ENCODE measurements at places on chromosomes 3 and 15.

DNA sequence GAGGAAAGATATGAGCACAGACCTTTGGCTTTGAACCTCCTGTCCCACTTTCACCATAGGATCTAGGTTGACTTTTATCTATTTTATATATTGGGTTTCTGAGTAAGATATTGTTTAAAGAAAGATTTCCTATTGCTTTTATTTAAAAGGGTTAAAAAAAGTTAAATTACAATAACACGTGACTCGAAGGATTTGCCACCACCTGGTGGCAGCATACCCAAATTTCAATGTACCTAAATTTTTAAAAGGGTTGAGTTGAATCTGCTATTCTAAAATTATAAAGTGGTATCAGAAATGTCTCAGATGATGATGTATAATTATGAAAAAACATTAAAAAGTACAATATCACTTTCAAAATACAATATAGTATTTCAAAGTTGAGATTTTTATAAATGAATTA, 368.4 kb downstream of the MECOM start:
- no peak for DNase-seq

- DNase-seq, result no peak
These were observed 4.8 kb downstream of the GNB4 start for GRCh38 chr3:179446501-179446900.

- no peak for DNase-seq
These were observed 1077.0 kb downstream of the ROBO1 start for GRCh38 chr3:78690766-78691165.

- DNase-seq, result no peak
These were observed 248.5 kb upstream of the TGFBR2 start for GRCh38 chr3:30357897-30358296.

GRCh38 chr3:186997473-186997939, 67.2 kb downstream of the ST6GAL1 start:
- no peak for DNase-seq

- no peak for DNase-seq
These were observed 236.3 kb downstream of the MEX3B start for GRCh38 chr15:81809543-81809942.

- no peak for DNase-seq
These were observed 65.8 kb upstream of the AKAP13 start for GRCh38 chr15:85314633-85315032.

DNA sequence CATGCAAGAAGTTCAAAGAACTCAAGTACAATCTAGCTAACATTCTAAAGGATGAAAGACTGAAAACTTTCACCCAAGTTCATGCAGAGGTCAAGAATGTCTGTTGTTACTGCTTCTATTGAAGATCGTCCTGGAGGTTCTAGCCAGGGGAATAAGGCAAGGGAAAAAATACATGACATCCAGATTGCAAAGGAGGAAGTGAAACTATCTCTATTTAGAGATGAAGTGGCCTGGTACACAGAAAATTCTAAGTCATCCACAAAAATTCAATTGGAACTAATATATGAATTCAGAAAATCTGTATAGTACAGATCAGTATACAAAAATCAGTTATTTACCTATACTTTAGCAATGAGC, 693.0 kb downstream of the NR2F2 start:
- DNase-seq, result no peak
